ENCODE measurements at places on chromosomes 5 and 9. TPM values are rescaled to one million over a fixed set of nuclear protein-coding genes. Genes with fewer than 3 reads are reported as not detected.

- H3K4me1 ChIP-seq = peaks cover 39% of the 10 kb centered on the region
- no peaks in the 10 kb centered on the region for H3K27me3 ChIP-seq
- peak overlapping the region; percentile 98 for H3K4me3 ChIP-seq
- DNase-seq = no peak
- peak overlapping the region; percentile 99 for H3K27ac ChIP-seq
These were observed 790 bp upstream of the IARS1 start for GRCh38 chr9:92294297-92294676.

GRCh38 chr5:104412649-104413240, 850.2 kb upstream of the NUDT12 start:
- no peak for DNase-seq
- peaks cover 6% of the 10 kb centered on the region for H3K4me1 ChIP-seq
- H3K4me3 ChIP-seq = no peak overlapping the region
- H3K36me3 ChIP-seq = peaks cover 2% of the 10 kb centered on the region
- H3K27me3 ChIP-seq = no peaks in the 10 kb centered on the region

DNA sequence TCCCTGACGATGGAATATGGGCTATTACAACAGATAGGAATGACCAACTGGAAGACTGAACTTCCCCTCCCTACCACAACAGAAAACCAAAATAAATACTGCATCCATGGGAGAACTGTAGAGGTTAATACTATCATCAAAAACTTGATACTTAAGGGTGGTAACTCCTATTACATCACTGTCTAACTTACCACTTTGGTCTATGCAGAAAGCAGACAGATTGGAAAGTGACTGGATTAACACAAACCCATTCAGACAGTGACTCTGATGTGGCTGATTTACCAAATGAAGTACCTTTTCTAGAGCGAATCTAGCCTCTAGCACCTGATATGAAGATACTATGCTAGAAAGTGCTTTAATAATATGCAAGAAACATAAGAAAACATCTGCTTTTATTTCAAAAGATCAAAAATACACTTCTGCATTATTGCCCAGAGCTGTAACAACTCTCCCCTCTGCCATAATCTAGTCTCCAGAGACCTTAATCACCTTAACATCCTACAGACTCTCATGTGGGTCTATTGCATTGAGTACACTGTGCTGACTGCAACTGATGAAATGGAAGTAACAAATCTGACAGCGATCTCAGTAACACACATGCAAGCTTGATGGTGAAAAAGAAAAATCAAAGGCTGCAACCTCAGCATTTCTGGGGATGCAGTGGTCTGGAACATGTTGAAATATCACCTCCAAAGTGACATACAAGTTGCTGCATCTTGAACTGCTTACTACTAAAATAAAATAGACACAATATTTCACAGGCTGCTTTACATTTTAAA, 62.7 kb downstream of the EPB41L4A start:
- H3K4me1 ChIP-seq = no peaks in the 10 kb centered on the region
- peaks cover 5% of the 10 kb centered on the region for H3K36me3 ChIP-seq
- no peak overlapping the region for H3K4me3 ChIP-seq
- no peak for DNase-seq
- H3K27ac ChIP-seq = no peak overlapping the region

The NME5 gene
- total RNA-seq = 2.4 TPM

The C9orf50 gene
- total RNA-seq = 0.87 TPM

All from mesothelial cell of epicardium (in vitro differentiated cells).